ENCODE measurements at places on chromosomes 12 and 14. TPM values are rescaled to one million over a fixed set of nuclear protein-coding genes. Genes with fewer than 3 reads are reported as not detected.

SLC25A47 gene
- polyA plus RNA-seq = not detected

ESR2 gene
- polyA plus RNA-seq = 0.02 TPM

TMEM63C gene
- not detected for polyA plus RNA-seq

DNA sequence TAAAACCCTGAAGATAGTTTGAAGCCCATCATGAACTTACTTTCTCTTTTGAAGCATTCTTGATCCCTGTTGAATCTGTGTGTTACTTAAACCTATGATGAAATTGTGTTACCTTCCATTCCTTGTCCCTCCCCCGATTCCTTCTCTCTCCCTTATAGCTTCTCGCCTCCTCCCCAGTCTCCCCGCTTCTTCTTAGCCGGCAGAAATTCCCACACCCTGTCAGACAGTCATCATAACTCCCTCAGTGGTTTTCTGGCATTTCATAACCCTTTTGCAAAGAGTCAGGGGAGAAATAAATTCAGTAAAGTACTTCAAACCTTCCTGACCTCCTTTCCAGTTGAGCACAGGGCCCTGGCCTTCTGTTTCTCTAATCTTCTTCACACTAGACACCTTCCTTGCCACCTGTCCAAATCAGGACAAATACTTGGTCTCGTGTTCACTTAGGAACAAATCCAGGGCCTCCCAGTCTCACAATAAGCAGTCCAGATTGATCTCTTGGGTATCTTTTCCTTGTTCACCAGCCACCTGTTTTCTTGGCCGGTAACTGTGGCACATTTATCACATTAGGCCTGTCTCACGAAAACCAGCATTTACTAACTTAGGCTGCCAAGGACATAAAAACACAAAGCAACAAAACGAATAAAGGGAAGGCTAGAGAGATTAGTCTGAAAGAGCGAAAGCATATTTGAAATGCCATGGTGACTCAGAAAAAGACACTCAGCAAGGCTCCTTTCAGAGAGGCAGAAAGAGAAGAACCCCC lies 355.9 kb downstream of the TMTC2 start:
- DNase-seq = no peak

- no peak for DNase-seq
Observed at GRCh38 chr14:96206461-96206860, 1.8 kb downstream of the BDKRB2 start.
